ENCODE measurements at places on chromosomes 1 and 21.

- DNase-seq, result no peak
These were observed 328.5 kb upstream of the RUNX1 start for GRCh38 chr21:35377505-35378090.

DNA sequence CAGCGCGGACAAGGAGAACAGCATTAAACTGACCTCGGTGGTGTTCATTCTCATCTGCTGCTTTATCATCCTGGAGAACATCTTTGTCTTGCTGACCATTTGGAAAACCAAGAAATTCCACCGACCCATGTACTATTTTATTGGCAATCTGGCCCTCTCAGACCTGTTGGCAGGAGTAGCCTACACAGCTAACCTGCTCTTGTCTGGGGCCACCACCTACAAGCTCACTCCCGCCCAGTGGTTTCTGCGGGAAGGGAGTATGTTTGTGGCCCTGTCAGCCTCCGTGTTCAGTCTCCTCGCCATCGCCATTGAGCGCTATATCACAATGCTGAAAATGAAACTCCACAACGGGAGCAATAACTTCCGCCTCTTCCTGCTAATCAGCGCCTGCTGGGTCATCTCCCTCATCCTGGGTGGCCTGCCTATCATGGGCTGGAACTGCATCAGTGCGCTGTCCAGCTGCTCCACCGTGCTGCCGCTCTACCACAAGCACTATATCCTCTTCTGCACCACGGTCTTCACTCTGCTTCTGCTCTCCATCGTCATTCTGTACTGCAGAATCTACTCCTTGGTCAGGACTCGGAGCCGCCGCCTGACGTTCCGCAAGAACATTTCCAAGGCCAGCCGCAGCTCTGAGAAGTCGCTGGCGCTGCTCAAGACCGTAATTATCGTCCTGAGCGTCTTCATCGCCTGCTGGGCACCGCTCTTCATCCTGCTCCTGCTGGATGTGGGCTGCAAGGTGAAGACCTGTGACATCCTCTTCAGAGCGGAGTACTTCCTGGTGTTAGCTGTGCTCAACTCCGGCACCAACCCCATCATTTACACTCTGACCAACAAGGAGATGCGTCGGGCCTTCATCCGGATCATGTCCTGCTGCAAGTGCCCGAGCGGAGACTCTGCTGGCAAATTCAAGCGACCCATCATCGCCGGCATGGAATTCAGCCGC lies 2.5 kb downstream of the S1PR1 start:
- DNase-seq, result no peak

DNA sequence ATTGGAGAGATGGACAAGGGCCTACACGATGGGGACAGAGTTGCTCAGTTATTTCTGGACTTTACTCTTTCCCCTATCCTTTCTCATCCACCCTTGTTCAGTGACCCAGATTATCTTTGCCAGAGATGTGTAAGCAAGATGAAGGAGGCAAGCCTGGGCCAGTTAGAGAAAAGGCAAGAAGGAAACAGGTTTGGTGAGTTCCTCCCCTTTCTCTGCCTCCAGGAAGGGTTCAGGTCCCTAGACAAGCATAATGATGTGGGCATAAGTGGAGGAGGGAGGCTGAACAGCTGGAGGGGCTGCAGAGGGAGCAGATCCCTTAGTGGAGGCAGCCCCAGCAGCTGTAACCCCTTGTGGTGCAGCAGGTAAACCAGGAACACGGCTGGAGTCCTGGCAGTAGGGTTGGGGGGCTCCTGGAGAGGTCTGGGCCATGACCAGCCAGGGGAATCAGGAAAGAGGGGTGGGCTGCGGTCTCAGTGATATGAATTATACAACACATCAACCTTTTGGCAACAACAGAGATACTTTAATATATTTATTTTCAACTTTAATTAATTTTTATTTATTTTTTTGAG lies 9.2 kb upstream of the CDC42 start:
- no peak for DNase-seq

DNA sequence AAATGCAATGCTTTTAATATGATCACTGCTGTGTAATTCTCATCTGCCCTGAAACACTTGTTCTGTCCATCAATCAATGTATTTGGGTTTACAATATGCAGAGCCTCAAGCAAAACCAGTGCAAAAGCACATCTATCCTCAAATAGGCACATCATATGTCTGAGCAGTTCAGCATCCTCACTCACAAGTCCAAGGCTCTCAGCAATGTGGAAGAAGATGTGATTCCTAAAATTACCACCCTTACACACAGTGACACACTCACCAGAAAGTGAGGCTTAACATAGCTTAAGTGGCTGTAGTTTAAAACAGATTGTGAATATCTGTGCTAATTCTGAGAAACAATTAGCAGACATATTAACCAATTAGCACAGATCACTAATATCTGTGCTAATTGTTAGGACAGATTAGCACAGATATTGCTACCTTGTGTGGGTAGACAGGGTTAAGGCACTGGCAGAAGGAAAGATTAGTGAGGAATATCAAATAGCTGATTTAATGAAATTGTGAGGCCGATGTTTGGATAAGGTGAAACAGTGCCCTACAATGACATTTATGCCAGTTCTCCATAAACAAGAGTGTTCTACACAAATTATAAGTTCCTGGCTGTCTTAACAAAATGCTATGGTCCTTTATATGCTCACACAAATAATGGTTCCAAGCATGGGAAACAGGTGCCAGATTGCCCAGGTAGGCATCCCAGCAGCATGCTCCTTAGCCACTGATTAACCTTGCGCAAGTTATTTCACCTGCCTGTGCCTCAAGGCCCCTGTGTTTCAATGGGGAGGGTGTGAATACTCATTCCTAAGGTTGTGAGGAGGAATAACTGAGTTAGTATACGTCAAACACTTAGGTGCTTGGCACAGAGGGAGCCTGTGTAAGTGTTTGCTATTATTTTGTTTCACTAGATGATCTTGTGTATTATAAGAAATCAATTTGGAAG lies 41.7 kb downstream of the MRPL39 start:
- DNase-seq, result no peak

GRCh38 chr1:25804964-25805862 lies 5.2 kb downstream of the SELENON start:
- no peak for DNase-seq

DNA sequence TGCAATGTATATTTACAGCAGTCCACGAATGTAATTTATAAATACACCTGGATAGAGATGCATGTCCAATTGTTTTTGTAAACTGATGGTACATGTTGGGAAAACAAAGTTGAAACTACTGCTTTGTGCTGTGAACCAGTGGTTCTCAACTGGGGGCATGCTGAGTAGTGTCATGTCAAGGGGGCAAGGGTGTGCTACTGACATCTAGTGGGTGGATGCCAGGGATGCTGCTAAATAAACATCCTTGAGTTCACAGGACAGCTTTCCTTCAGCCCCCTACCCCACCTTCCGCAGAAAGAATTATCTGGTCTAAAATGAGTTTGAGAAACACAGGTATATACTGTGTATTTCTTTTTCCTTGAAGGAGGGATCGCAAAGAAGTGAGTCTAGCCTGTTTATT lies 95.9 kb downstream of the RASAL2 start:
- peak; percentile 8 for DNase-seq

GRCh38 chr21:34845521-34846451 lies 177.0 kb downstream of the CLIC6 start:
- peak; percentile 58 for DNase-seq

Data from GM06990 (cell line).